SJSA1 (cell line): ENCODE measurements at places on chromosomes 7 and 10. TPM values are rescaled to one million over a fixed set of nuclear protein-coding genes. Genes with fewer than 3 reads are reported as not detected.
A peak's percentile ranks its signal among the peaks of the same experiment; 100 is the strongest.

- no peak for DNase-seq
These were observed 51.9 kb upstream of the A1CF start for GRCh38 chr10:50937230-50937907.

- DNase-seq = no peak
These were observed 11.0 kb downstream of the TBATA start for GRCh38 chr10:70773965-70774809.

- no peak for DNase-seq
These were observed 484.5 kb downstream of the MAGI2 start for GRCh38 chr7:78968951-78969350.

DNA sequence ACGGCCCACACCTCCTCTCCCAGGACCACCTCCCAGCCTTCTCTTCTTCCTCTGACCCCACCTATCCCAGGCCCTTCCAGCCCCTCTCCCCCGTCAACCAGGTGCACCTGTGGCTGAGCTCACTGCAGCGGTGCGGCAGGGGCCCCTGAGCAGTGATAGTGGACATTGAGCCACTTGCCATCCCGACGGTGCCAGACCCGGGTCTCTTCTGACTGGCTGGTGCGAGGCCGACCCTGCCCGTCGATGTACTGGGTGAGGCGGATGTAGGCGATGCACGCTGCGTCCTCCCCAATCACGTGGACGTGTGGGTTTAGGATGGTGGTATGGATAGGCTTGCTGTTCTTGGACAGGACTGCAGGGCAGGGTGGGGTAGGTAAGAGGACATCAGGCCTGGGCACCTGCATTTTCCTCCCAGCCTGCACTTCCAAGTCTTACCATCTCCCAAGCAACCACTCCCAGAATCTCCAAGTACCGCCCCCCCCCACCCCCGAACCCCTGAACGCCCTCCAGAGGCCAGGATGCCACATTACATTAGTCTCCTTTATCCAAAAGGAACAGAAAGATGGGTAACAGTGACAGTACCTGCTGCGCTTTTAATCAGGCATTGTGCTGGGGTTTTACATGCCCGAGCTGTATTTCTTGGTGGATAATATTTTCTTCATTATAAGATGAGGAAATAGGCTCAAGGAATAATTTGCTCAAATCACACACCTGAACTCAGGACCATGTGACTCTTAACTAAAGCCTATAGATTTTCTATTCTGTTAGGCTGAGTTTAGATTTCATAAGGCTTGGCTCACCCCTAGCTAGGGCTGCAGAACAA lies 3.7 kb upstream of the NDST2 start:
- DNase-seq = no peak

DNA sequence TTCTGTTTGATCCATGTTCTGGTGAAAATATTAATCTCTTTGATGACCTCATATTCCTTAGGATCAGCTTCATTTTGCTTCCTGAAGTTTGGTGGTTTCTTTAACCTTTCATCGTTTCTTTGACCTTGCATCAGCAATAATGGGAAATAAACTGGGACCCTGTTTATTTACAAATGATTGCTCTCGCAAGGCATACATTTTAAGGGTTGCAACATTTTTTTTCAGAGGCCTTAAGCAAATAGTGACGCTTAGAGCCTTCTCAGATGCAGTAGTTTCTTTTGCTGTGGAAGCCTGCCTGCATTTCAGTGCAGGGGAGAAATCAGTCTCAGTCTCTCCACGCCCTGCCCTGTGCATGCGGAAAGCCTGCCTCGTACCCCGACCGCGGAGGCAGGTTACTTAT lies 139.1 kb upstream of the NPS start:
- DNase-seq = no peak

- no peak for DNase-seq
These were observed 128.2 kb upstream of the AGR3 start for GRCh38 chr7:17009933-17010332.

DNA sequence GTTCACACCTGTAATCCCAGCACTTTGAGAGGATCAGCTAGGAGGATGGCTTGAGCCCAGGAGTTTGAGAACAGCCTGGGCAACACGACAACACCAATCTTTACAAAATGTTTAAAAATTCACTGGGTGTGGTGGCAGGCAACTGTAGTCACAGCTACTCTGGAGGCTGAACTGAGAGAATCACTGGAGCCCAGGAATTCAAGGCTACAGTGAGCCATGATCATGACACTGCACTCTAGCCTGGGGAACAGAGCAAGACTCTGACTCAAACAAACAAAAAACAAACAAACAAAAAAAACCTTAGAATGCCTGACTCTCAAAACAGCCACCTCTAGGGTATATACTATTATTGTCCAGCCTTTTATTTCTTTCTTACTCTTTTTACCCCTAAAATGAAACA lies 56.5 kb upstream of the PAPSS2 start:
- no peak for DNase-seq

DNA sequence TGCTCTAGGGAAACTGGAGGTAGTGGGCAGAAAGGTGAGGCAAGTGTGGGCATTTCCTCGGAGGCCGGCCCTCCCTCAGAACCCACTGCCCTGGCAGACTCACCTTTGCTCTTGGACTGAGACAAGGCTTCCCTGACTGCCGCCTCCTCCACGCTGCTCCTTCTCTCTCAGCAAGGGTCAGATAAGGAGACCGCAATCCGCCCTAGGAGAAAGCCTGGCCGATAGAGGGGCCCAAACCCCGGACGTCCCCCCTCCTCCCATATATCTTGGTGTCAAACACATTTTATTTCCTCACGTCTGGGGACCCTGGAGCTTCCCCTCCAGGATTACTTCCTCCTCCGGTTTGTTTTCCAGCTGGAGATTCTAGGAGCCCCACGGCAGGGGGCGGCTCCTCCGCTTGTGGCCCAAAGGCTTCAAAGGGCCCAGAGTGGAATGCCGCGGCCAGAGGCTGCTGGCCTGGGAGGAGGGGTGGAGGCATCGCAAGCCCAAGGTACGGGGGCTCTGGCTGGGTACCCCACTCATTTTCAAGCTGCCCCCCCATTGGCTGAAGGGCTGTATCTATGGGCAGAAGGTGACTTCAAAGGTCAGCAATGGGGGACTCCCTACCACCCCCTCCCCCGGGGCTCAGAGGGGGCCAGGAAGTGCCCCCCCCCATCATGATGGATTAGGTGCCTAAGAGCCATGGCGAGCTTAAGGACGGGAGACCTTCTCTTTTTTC lies 31.7 kb upstream of the LBX1 start:
- no peak for DNase-seq

- no peak for DNase-seq
These were observed 6.8 kb upstream of the GPR15LG start for GRCh38 chr10:84166620-84167288.

DNA sequence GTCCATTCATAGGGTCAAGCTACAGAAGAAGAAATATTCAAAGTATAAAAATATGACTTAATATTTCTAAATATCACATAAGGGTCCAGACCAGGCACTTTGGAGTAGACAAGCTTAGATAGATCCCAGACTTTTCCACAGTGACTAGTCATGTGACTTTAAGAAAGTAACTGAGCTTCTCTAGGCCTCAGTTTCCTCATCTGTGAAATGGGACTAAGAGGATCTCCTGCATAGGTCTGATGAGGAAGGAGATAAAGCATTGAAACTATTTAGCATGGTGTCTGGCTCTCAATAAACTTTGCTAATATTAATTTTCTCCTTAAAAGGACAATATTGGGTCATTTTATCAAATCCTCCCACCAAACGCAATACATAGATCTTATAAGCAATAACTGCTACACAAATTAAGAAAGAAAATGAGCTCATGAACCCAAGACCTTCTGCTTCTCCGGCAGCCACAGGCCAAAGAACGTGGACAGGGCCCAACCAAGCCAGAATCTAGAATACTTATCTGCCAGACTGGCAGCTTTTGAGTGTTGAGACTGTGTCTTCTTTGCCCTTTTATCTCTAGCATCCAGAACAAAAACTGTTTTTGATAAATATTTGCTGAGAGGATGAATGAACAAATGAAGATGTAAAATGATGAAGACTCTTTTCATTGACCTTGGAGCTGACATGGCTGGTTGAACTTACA lies 1.6 kb upstream of the TARP start:
- no peak for DNase-seq

DNA sequence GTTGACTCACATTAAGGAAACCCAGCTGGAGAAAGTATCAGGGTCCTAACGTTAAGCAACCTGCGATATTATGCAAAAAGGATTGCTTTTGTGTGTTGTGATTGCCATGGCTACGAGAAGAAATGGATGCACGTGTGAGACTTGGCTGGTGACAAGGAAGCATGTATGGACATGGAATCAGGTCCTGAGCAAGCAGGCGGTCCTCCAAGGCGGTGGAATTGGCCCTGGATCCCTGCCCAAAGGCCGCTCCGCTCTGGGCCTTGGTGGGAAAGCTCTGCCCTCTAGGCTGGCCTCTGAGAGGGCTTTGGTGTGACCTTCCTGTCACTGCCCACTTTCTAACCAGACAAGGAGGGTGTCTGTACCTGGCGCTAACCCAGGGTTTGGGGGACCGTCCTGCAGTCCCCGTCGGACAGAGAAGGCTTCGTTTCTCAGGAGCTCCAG lies 192.1 kb downstream of the EBF3 start:
- DNase-seq = no peak

- DNase-seq = peak; percentile 98
These were observed 20.5 kb upstream of the INPP5A start for GRCh38 chr10:132516771-132517725.

- no peak for DNase-seq
These were observed 20.0 kb downstream of the SORCS1 start for GRCh38 chr10:107144490-107144889.

DNA sequence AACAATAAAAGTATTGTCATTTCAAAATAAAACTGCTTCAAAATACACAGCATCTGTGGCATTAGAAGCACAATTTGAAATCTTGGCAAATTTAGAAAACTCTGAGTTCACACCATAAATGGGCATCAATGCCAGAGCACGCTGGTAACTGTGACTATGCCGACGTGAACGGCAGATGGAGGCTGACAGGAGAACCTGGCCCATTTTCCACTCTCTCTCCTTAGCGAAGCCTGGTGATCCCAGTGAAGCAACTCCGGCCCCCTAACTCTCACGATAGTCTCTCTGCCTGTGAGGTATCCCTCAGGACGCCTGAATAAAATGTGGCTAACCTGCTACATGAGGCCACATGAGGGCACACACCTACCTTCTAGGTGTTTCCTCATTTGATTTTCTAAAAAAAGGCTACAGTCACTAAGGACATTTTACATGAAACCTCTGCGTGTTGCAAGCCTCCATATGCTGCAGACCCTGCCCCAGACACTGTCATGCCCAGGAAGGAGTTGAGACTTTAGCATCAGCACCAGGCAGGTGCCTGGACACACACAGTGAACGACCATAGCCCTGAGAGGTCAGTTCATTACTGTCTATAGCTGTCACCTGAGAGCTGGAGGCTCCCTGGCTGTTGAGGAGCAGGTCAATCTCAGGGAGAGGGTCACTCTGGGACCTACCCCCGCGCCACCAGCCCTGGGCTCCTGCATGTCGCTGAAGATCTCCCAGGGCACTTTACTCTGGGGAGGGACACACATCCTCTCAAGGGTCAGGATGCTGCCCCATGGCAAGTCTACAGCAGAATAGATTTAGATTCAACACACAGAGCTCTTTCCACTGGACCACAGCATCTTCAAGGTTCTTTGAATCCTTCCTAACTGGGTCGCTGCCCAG lies 62.9 kb upstream of the CAMK2B start:
- no peak for DNase-seq

GRCh38 chr7:14432924-14433323 lies 443.5 kb upstream of the ETV1 start:
- DNase-seq = no peak

DNA sequence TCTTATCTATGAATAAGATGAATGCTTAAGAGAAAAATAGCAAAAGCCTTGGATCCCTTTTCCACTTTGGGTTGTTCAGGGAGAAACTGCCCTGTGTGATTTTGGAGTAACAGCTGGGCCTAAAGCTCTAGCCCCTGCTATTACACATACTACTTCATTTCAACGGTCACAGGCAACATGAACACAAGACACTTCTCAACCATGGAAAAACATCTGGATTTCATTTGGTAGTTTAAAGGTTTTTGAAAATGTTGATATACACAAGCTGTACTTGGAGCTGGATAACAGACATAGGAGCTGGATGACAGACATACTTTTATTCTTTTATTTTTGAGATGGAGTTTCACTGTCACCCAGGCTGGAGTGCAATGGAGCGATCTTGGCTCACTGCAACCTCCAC lies 2.7 kb upstream of the CHUK start:
- DNase-seq = no peak

DNA sequence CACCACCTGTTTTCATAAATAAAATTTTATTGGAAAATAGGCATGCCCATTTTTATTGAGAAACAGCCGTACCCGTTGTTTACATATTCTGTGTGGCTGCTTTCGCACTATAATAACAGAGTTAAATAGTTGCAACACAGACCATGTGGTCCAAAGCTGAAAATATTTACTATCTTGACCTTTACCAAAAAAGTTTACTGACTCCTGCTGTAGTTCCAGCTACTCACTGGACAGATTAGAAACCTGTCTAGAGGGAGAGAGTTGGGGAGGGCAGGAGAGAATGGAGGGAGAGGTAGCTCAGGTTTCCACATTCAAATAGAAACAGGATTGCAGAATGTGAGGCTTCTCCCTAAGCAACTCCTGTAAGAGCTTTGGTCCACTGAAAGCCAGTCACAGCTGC lies 55.1 kb upstream of the GLCCI1 start:
- DNase-seq = no peak

GRCh38 chr10:117514971-117515370 lies 27.6 kb upstream of the EMX2 start:
- DNase-seq = no peak

- DNase-seq = no peak
These were observed 32.0 kb upstream of the PLEKHA1 start for GRCh38 chr10:122342293-122343134.

DNA sequence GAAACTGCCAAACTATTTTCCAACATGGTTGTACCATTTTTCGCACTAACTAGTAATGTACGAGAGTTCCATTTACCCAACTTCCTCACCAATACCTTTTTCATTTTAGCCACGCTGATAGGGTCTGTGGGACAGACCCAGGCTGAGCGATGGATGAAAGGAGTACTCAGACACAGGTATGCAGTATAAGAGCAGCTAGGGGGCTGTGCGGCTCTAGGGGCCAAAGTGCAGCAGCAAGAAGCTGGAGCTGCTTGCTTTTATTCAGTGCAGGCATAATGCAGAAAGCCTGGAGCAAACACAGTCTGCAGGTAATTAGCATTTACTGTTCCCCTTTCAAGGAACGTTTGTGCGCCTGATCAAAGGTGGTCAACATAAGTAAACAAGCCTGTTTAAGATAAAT lies 21.0 kb downstream of the UCMA start:
- no peak for DNase-seq

Gene SPDYE9
- total RNA-seq = not detected in 2 replicates

Gene VWA2
- total RNA-seq = not detected in 2 replicates

Gene ATRNL1
- total RNA-seq = 32.1 and 36.2 TPM in 2 replicates

Gene GTF2IRD1
- total RNA-seq = 9.9 and 21.2 TPM in 2 replicates

Gene NKX2-3
- total RNA-seq = 1.4 TPM in 1 of 2 replicates, not detected in the other

Gene TMEM176B
- not detected in 2 replicates for total RNA-seq

Gene IL6
- 3.3 and 5.8 TPM in 2 replicates for total RNA-seq

Gene TMEM139
- total RNA-seq = not detected in 2 replicates
